ENCODE measurements at places on chromosomes 2 and 18.

- DNase-seq, result no peak
Measured at GRCh38 chr2:200860092-200860795, 4.2 kb downstream of the CLK1 start.

GRCh38 chr18:6994056-6994770, 123.4 kb downstream of the LAMA1 start:
- DNase-seq, result no peak

- DNase-seq, result no peak
Measured at GRCh38 chr18:61908661-61909060, 15.9 kb upstream of the RNF152 start.

DNA sequence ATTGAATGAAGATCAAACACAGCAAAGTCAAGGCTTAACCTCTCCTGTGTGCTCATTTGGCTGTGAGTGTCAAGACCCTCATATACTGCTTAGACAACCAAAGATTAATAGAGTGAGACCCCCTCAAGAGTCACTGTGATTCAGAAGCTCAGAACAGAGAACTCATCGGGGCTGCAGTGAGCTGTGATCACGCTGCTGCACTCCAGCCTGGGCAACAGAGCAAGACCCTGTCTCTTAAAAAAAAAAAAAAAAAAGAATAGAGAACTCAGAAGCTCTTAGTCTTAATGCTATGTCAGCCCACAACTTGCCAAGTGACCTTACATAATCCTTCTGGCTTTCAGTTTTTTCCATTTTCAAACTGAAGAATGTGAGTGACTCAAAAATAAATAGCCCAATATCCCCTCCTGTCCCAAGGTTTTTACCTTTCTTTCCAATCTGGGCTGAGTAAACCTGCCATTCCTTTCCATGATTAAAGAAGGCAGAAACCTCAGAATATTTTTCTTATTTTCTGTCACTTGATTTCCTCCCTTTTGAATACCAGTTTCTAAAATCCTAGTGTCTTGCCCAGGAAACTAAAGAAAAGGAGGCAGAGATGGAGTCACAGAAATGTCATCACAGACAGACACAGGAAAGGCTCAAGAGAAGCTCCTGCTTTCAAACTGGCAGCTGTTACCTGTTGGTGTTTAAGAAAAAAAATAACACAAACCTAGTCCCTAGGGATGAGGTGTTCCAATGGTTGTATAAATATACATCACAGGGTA, 102.4 kb downstream of the CACNB4 start:
- DNase-seq, result no peak

DNA sequence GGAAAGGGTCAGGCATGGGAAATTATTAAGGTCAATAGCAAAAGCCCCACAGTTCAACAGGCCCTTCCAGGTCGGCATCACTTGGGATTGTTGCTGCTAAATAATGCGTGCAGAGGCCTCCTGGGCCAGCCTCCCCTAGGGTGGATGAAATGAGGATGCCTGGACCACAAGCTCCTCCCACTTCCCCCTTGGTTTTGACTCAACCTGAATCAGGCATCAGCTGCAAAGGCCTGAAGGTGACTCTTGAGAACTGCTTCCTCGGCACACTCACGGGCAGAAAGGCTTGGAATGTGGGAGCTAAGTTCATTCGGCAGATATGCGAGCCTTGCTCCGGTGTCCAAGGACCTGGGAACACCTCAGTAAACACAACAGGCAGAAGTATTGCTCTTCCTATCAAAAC, 69.3 kb downstream of the MBP start:
- DNase-seq, result peak; percentile 55

Measured in GM19239 (cell line).